ENCODE measurements at places on chromosomes 6 and 20. TPM values are rescaled to one million over a fixed set of nuclear protein-coding genes. Genes with fewer than 3 reads are reported as not detected.

- no peak for DNase-seq
These were observed 13.9 kb upstream of the AARS2 start for GRCh38 chr6:44327096-44327495.

DNA sequence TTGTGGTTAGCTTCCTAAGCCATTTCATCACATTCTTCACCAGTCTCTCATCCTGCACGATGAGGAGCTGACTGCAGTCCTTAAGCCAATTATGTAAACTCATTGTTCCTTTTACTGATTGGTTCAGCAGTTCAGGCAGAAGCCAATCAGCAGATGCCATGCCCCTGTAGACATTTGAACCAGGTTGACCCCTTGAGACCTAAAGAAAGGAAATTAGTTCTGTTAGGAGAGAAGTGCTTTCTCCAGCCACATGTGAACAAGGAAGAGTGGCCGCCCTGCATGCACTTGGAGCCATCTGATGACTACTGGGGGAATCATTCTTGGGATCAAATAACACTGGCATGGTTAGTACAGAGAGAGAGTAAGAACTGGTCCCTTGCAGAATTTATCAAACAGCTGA, 535.2 kb upstream of the ID4 start:
- DNase-seq = no peak

GRCh38 chr6:138030872-138031271, 76.3 kb downstream of the PERP start:
- no peak for DNase-seq

CST3 gene
- total RNA-seq = 1,237 TPM
